Activated CD4-positive, alpha-beta T cell treated with anti-CD3 and anti-CD28 coated beads for 36 hours (primary cell): ENCODE measurements at places on chromosomes 4 and X. TPM values are rescaled to one million over a fixed set of nuclear protein-coding genes. Genes with fewer than 3 reads are reported as not detected.

GRCh38 chr4:16627999-16628398 lies 270.4 kb downstream of the LDB2 start:
- no peak overlapping the region for H3K4me3 ChIP-seq
- DNase-seq: no peak
- no peaks in the 10 kb centered on the region for H3K36me3 ChIP-seq
- H3K27ac ChIP-seq: no peak overlapping the region
- no peaks in the 10 kb centered on the region for H3K4me1 ChIP-seq

GRCh38 chr4:182938205-182938645 lies 21.0 kb upstream of the DCTD start:
- peak; percentile 83 for DNase-seq
- H3K27ac ChIP-seq: no peak overlapping the region
- H3K36me3 ChIP-seq: no peaks in the 10 kb centered on the region
- no peak overlapping the region for H3K4me3 ChIP-seq
- H3K27me3 ChIP-seq: peaks cover 7% of the 10 kb centered on the region

- peak; percentile 65 for DNase-seq
- peaks cover 56% of the 10 kb centered on the region for H3K27me3 ChIP-seq
- H3K4me1 ChIP-seq: peaks cover 14% of the 10 kb centered on the region
- peak within 1 kb of the TSS; percentile 74 for H3K4me3 ChIP-seq
Measured at GRCh38 chr4:127782275-127783025, at the start of gene HSPA4L. Gene HSPA4L (plus strand): TSS chr4:127782322. CDS start chr4:127782551, 229 bp downstream.

DNA sequence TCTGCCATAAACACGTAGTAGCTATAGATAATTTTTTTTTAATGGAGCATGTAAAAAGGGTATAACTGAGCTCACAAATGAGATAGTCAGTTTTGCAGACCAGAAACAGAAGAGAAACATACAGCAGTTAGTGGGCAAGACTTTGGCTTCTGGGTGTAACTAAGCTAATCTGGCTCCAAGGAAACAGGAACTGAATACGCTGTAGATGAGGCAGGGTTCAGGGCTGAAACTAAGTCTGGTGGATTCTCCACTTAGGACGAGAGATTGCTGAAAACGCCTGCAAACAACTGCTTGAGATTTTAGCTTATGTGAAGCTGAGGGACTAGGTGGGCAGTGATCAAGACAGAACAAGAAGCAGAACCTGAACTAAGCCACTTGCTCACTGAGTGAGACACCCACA lies 91.7 kb downstream of the SMIM20 start:
- H3K4me3 ChIP-seq: no peak overlapping the region
- no peaks in the 10 kb centered on the region for H3K4me1 ChIP-seq
- no peak overlapping the region for H3K27ac ChIP-seq
- no peaks in the 10 kb centered on the region for H3K36me3 ChIP-seq
- H3K27me3 ChIP-seq: peaks cover 13% of the 10 kb centered on the region

DNA sequence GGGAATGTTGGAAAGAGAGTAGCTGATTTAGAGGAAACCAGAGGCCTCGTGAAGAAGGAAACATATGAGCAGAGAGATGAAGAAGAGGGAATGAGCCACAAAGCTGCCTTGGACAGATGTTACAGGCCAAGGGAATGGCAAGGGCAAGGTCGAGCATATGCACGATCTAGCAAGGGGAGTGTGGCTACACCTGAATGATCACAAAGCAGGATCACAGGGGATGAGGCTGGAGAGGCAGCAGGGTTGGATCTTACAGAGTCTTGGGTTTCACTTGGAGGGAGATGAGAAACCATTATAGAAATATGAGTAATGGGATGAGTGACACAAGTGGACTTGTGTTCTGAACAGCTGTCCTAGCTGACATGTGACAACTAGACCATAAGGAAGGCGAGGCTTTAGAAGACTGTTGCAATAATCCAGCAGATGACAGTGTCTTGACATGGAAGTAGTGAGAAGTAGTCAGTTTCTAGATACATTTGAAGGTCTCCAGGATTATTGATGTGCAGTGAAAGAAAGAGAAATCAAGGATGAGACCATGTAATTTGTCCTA lies 58.7 kb downstream of the RASGEF1B start:
- no peaks in the 10 kb centered on the region for H3K4me1 ChIP-seq
- H3K4me3 ChIP-seq: no peak overlapping the region
- DNase-seq: no peak
- no peaks in the 10 kb centered on the region for H3K36me3 ChIP-seq

GRCh38 chr4:2402048-2402842 lies 16.2 kb downstream of the ZFYVE28 start:
- no peaks in the 10 kb centered on the region for H3K36me3 ChIP-seq
- no peaks in the 10 kb centered on the region for H3K27me3 ChIP-seq
- peak overlapping the region; percentile 31 for H3K27ac ChIP-seq
- peak; percentile 50 for DNase-seq
- H3K4me3 ChIP-seq: peak overlapping the region; percentile 54
- peaks cover 29% of the 10 kb centered on the region for H3K4me1 ChIP-seq

DNA sequence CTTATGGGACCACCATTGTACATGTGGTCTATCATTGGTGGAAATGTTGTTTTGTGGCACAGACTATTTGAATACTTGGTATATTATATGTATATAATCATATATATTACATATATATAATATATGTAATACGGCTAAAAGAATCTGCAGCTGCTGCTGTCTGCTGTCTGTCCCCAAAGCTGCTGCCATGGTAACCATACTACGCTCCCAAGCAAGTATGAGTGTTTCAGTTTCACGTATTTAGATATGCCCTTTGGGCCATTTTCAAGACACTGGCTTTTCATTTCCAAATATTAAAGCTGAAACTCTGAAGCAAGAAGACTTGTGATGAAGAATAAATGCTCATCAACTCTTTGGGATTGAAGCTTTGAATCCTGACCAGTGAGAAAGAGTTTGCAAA lies 42.0 kb upstream of the ARSJ start:
- H3K4me1 ChIP-seq: peaks cover 3% of the 10 kb centered on the region
- no peak overlapping the region for H3K27ac ChIP-seq
- H3K4me3 ChIP-seq: no peak overlapping the region
- H3K27me3 ChIP-seq: no peaks in the 10 kb centered on the region

DNA sequence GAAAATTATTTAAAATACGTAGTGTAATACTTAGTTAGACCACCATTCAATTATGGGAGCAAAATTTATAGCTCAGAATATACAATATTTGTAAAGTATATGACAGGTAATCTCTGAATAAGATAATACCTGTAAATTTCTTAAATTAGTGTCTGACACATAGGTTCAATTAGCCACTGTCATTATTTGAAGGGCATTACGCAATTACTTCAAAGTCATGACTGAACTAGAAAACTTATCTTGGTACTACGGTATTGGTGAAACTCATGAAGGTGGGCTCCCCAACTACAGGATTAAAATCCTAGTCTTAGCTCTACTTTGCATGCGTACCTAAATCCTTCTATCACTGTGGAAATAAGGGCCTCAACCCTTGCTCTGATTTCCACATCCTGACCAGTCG lies 860.7 kb downstream of the PCDH19 start:
- no peak overlapping the region for H3K27ac ChIP-seq
- no peak overlapping the region for H3K4me3 ChIP-seq
- DNase-seq: no peak
- no peaks in the 10 kb centered on the region for H3K4me1 ChIP-seq
- no peaks in the 10 kb centered on the region for H3K27me3 ChIP-seq
- H3K36me3 ChIP-seq: no peaks in the 10 kb centered on the region

DNA sequence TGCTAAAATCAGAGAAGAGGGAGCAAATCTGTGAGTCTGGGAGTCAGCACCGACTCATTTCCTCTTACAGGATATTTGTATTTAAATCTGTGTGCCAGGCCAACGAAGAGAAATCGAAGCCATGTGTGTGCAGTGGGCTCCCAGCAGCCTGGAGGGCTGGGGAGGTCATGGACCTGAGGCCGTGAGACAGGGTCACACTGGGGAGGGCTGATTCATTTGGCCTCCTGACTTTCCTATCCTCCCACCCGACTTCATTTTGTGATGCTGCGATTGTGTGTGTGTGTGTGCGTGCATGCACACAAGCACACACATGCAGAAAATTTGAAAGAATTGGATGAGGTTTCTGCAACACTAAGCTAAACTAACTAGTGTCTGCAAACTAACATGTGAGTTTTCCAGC lies 48.7 kb upstream of the STX18 start:
- peaks cover 37% of the 10 kb centered on the region for H3K36me3 ChIP-seq
- peaks cover 3% of the 10 kb centered on the region for H3K4me1 ChIP-seq
- H3K4me3 ChIP-seq: no peak overlapping the region
- no peak for DNase-seq

DNA sequence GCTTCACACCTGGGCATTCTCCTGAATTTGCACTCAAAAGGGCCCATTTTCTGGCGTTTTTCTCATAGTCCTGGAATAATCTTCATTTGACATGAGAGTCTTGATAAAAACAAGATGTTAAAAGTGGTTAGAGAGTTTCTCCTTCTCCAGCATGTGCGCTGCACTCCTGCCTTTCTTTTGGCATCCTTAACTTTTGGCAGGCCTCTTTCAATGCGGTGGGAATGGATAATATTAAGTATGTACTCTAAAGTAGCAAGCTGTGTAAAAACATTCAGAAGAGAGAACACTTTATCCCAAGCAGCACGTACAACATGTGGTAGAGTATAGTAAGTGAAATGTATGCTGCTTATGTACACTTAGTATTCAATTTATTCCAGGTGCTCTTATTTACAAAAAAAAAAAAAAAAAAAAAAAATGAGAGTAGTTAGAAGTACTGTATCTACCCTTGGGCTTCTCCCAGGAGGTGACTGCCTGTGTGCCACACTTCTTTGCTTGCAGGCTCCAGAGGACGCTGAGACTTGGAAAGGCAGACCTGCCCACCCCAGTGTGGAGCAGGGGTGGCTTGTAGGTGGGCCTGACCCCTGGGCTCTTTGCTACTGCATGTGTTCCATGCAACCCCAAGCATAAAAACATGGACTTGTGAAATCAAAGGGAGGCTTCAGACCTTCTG lies 3.9 kb downstream of the FGF2 start:
- no peak for DNase-seq
- no peak overlapping the region for H3K27ac ChIP-seq
- H3K4me3 ChIP-seq: no peak overlapping the region
- H3K27me3 ChIP-seq: peaks cover 53% of the 10 kb centered on the region
- peaks cover 12% of the 10 kb centered on the region for H3K4me1 ChIP-seq

DNA sequence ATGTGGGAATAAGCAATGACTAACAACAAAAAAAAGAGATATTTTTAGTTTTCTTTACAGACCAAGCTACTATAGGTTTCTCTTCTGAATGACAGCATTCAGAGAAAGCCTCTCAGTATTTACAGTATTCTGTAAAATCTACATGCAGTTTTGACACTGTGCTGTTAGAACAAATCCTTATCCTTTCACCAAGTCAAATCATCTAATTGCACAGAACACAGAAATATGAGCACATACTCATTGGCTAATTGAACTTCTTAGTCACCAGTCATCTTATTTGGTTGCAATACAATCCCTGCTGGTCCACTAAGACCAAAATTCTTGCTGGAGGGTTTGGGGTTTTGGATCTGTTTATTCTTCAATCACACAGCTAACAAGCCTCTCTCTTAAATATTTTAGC lies 5.7 kb downstream of the ACOT9 start:
- peaks cover 4% of the 10 kb centered on the region for H3K36me3 ChIP-seq
- no peak overlapping the region for H3K27ac ChIP-seq
- H3K27me3 ChIP-seq: no peaks in the 10 kb centered on the region
- peaks cover 35% of the 10 kb centered on the region for H3K4me1 ChIP-seq
- DNase-seq: no peak

DNA sequence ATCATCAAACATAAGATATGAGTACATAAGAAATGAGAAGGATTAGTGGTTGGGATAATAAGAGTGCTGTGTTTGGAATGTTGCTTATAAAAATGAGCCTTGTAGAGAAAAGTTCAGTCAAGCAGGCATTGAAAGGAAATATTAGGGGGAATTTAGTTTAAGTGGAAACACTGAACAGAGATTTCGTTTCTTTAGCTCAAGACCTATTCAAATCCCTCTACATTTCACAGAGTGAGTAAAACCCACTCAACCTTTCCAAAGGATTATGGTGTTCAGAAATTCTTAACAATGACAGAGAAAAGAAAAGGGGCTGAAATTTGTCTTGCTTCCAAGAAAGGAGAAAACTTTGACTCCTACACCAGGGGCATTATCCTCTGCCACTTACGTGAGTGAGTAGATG lies 1072.4 kb upstream of the LCORL start:
- DNase-seq: no peak
- H3K27ac ChIP-seq: no peak overlapping the region
- no peaks in the 10 kb centered on the region for H3K36me3 ChIP-seq
- no peaks in the 10 kb centered on the region for H3K27me3 ChIP-seq

DNA sequence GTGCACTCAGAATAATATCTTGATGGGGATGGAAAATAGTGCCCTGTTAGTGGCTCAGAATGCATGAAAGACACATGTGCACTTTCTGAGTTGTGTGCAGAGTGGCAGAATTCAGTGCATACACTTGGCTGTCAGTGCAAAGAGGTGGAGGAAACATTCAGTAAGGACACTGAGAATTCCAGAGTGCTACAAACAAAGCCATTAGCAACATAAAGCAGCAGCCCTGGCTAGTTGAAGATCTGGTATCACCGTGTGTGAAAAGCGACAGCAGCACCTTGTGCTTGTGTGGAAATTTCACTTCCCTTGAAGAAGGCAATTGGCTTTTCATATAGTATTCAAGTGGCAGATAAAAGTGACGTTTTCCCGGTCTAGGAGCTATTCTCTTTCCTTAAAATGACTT lies 810.4 kb downstream of the TRIML1 start:
- DNase-seq: no peak
- H3K4me3 ChIP-seq: no peak overlapping the region
- H3K36me3 ChIP-seq: no peaks in the 10 kb centered on the region
- H3K27me3 ChIP-seq: no peaks in the 10 kb centered on the region
- no peaks in the 10 kb centered on the region for H3K4me1 ChIP-seq
- H3K27ac ChIP-seq: no peak overlapping the region

DNA sequence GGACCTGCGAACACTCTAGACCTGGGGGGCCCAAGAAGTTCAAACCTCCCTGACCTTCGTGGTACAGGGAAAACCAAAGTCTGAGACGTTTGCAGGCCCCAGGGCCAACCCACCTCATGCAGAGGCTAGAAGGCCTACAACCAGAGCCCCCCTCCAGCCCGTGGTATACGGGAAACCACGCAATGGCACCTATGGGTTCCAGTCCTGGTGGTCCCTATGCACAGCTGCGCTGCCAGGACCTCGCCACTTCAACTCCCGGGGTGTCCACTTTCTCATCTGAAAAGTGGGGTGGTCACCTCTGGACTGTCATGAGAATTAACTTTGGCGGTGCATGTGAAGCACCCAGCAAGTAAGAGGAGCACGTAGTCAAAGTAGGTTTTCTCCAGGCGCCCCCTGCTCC lies 8.4 kb upstream of the MSX1 start:
- peaks cover 20% of the 10 kb centered on the region for H3K4me1 ChIP-seq
- peaks cover 47% of the 10 kb centered on the region for H3K27me3 ChIP-seq

GRCh38 chr4:94856030-94856429 lies 98.3 kb downstream of the BMPR1B start:
- DNase-seq: no peak
- H3K27me3 ChIP-seq: no peaks in the 10 kb centered on the region
- no peaks in the 10 kb centered on the region for H3K4me1 ChIP-seq
- H3K27ac ChIP-seq: no peak overlapping the region

- no peak overlapping the region for H3K4me3 ChIP-seq
- H3K27ac ChIP-seq: no peak overlapping the region
- H3K27me3 ChIP-seq: peaks cover 3% of the 10 kb centered on the region
- H3K4me1 ChIP-seq: no peaks in the 10 kb centered on the region
Measured at GRCh38 chr4:84401701-84402306, 97.3 kb downstream of the NKX6-1 start.

PPA2 gene
- total RNA-seq: 74.6 TPM

FRAS1 gene
- total RNA-seq: 0.09 TPM

SSX4 gene
- not detected for total RNA-seq

DSPP gene
- not detected for total RNA-seq

GBA3 gene
- not detected for total RNA-seq

SPP1 gene
- total RNA-seq: not detected

CYBB gene
- not detected for total RNA-seq

HS3ST1 gene
- total RNA-seq: not detected
